Vagina (tissue), 2 donors: ENCODE measurements at places on chromosomes 1 and 21. TPM values are rescaled to one million over a fixed set of nuclear protein-coding genes. Genes with fewer than 3 reads are reported as not detected.

Gene FCMR
- 12.3 TPM for total RNA-seq

Gene CRB1
- total RNA-seq = not detected

Gene PLPPR4
- total RNA-seq = 1.5 TPM

Gene GUCA2B
- total RNA-seq = not detected

Gene USH2A
- total RNA-seq = under 0.01 TPM

Gene LDLRAD1
- not detected for total RNA-seq

Gene DYNLT5
- 0.98 TPM for total RNA-seq

Gene CTH
- total RNA-seq = 4.2 TPM
